ENCODE measurements at places on chromosomes 13 and 19.

- no peak for DNase-seq
These were observed 12.3 kb downstream of the ELSPBP1 start for GRCh38 chr19:48006762-48007161.

GRCh38 chr13:73228546-73228945 lies 169.7 kb downstream of the KLF5 start:
- no peak for DNase-seq

GRCh38 chr13:29918845-29919244 lies 68.4 kb upstream of the UBL3 start:
- DNase-seq: peak; percentile 62

DNA sequence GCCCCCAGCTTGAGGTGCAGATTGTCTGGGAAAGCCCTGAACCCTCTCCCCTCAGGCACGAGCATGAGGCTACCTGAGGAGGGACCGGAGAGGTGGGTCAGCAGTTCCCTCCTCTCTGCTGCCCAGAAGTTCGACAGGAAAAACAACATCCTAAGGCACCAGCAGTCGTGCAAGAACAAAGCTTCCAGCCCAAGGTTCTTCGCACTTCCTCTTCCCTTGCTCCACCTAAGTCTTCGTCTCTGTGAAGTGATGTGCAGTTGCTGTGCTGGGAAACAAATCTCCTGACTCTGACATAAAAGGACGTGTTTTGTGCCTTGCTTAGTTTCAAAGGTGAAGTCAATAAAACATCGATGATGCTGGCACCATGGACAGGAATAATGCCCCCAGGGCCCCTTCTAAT lies 173.3 kb downstream of the USP12 start:
- no peak for DNase-seq

DNA sequence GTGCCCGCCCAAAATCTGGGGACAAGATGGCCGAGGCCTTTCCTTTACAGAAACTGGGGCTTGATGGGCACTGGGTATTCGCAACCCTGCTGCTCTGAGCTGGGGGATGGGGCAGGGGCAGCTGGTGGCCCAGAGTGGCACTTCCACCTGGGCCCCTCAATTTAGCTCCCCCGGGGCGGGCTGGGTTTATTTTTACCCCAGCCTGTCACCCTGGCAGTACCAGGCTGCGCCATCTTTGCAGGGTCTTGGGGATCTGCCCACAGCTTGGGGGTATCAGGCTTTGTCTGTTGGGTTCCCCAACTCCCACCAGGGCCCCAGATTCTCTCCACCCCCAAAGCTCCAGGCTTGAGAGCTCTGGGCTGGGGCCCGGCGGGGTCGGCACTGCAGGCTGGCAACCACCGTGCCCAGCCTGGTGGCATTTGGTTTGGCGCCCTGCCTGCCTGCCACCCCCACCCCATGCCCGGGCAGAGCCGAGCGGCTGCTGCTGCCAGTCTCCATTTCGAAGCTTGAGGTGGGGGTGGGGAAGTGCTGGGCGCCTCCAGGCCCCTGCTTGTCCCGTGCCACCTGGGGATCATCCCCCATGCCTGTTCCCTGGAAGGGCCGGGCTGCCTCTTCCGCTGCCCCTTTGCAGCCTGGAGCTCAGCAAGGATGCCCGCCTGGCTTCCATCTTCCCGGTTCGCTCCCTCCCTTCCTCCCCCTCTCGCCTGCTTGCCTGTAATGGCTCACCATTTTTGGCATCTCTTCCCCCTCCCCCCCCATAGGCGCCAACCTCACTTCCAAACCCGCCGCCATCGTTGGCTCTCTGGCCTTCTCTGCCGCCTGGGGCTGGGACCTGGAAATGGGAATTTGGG lies 11.4 kb downstream of the NFIX start:
- no peak for DNase-seq

- DNase-seq: no peak
These were observed 64.6 kb downstream of the ATP11A start for GRCh38 chr13:112754281-112755025.

GRCh38 chr19:2869618-2870017 lies 2.5 kb downstream of the ZNF556 start:
- DNase-seq: no peak

GRCh38 chr13:89610881-89611280 lies 1736.6 kb upstream of the MIR17HG start:
- DNase-seq: no peak

GRCh38 chr19:3338541-3339181 lies 27.7 kb upstream of the NFIC start:
- no peak for DNase-seq
